ENCODE measurements at places on chromosomes 1 and 21. TPM values are rescaled to one million over a fixed set of nuclear protein-coding genes. Genes with fewer than 3 reads are reported as not detected.

The FCN3 gene
- total RNA-seq: not detected

The NBPF4 gene
- total RNA-seq: not detected

The TNNI3K gene
- not detected for total RNA-seq

The CFAP45 gene
- total RNA-seq: 0.49 TPM

The TRIM46 gene
- total RNA-seq: 30.4 TPM

The WDR64 gene
- not detected for total RNA-seq

The PROK1 gene
- total RNA-seq: not detected

The MAP3K21 gene
- 0.25 TPM for total RNA-seq

The TLCD4 gene
- 0.10 TPM for total RNA-seq

The CHI3L2 gene
- not detected for total RNA-seq

The FRRS1 gene
- total RNA-seq: 1.3 TPM

The OLFML3 gene
- 2.9 TPM for total RNA-seq

The GPR37L1 gene
- not detected for total RNA-seq

The WNT3A gene
- total RNA-seq: not detected

The NPL gene
- 2.3 TPM for total RNA-seq

The TMEM269 gene
- total RNA-seq: 0.32 TPM

The NBPF14 gene
- total RNA-seq: 2.2 TPM

The TMEM81 gene
- total RNA-seq: 9.3 TPM

The C1orf185 gene
- total RNA-seq: not detected

The MAN1C1 gene
- total RNA-seq: 5.4 TPM

The TRPM2 gene
- not detected for total RNA-seq

The OR6K3 gene
- not detected for total RNA-seq

The SSR2 gene
- total RNA-seq: 199 TPM

The BLZF1 gene
- 15.7 TPM for total RNA-seq

The SPRR2G gene
- not detected for total RNA-seq

The NBPF19 gene
- 1.9 TPM for total RNA-seq

The TSPEAR gene
- not detected for total RNA-seq

The UBASH3A gene
- total RNA-seq: not detected

The BGLAP gene
- not detected for total RNA-seq

The OLIG2 gene
- 21.4 TPM for total RNA-seq

The SHE gene
- total RNA-seq: 0.07 TPM

The RPRD2 gene
- total RNA-seq: 26.9 TPM

The CCDC27 gene
- not detected for total RNA-seq

The DCST2 gene
- total RNA-seq: 0.64 TPM

The KRTAP12-2 gene
- total RNA-seq: not detected

The CLEC20A gene
- not detected for total RNA-seq

The ALDH4A1 gene
- 28.9 TPM for total RNA-seq

The S100A7A gene
- not detected for total RNA-seq

The ITLN1 gene
- not detected for total RNA-seq

The NES gene
- total RNA-seq: 375 TPM

The LENEP gene
- 1.3 TPM for total RNA-seq

The GLMN gene
- 9.6 TPM for total RNA-seq

The TMEM125 gene
- total RNA-seq: not detected

Measured in glutamatergic neuron (in vitro differentiated cells).